ENCODE measurements at places on chromosomes 16 and 17. TPM values are rescaled to one million over a fixed set of nuclear protein-coding genes. Genes with fewer than 3 reads are reported as not detected.

HAP1 gene
- 0.25 TPM for total RNA-seq

CHST5 gene
- 0.06 TPM for total RNA-seq

BCL6B gene
- 0.40 TPM for total RNA-seq

TP53TG3B gene
- total RNA-seq, result not detected

GRCh38 chr17:77280304-77281121 is 139.7 kb downstream of the SEC14L1 start:
- H3K27ac ChIP-seq, result peak overlapping the region; percentile 50
- H3K4me1 ChIP-seq, result peaks cover 15% of the 10 kb centered on the region
- peak overlapping the region; percentile 75 for H3K4me3 ChIP-seq
- H3K36me3 ChIP-seq, result no peaks in the 10 kb centered on the region

DNA sequence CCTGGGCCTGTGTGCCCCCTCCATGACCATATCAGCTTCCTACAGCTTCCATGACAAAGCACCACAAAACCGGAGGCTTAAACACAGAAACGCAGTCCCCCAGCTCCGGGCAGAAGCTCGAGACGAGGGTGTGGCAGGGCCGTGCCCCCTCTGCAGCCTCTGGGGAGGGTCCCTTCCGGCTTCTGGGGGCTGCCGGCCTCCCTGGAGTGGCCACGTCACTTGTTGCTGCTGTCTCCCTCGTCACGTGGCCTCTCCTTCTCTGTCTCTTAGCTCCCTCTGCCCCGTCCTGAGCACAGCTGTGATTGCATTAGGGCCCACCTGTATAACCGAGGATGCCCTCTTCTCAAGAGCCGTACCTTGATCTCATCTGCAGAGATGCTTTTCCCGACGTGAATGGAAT is 64.6 kb downstream of the JPH3 start:
- H3K27me3 ChIP-seq, result no peaks in the 10 kb centered on the region
- no peak for DNase-seq
- H3K4me3 ChIP-seq, result no peak overlapping the region
- no peak overlapping the region for H3K27ac ChIP-seq
- H3K36me3 ChIP-seq, result no peaks in the 10 kb centered on the region

DNA sequence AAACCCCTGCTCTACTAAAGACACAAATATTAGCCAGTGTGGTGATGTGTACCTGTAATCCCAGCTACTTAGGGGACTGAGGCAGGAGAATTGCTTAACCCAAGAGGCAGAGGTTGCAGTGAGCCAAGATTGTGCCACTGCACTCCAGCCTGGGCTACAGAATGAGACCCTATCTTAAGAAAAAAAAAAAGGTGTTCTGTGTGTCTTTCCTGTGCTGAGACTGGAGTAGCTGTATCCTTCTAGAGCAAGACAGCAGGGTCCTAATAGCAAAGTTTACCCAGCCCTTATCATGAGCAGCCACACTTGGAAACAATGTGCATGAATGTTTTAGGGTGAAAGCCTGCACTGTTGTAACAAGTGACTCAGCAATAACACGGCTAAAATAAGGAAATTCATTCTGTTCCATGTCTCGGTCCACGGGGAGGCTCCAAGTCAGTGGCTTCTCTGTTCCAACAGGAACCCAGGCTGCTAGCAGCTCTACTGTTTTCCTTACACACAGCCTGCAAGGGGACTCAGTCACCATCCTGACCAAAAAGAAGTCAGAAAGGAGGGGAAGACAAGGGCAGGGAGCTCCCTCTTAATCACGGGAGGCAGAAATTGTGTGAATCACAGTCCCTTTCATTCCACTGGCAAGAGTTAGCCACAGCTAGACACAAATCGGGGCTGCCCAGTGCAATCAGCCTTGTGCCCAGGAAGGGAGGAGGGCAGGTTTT is 7.1 kb upstream of the SLC5A11 start:
- no peak overlapping the region for H3K27ac ChIP-seq
- H3K36me3 ChIP-seq, result no peaks in the 10 kb centered on the region
- no peaks in the 10 kb centered on the region for H3K27me3 ChIP-seq
- no peaks in the 10 kb centered on the region for H3K4me1 ChIP-seq
- no peak overlapping the region for H3K4me3 ChIP-seq

DNA sequence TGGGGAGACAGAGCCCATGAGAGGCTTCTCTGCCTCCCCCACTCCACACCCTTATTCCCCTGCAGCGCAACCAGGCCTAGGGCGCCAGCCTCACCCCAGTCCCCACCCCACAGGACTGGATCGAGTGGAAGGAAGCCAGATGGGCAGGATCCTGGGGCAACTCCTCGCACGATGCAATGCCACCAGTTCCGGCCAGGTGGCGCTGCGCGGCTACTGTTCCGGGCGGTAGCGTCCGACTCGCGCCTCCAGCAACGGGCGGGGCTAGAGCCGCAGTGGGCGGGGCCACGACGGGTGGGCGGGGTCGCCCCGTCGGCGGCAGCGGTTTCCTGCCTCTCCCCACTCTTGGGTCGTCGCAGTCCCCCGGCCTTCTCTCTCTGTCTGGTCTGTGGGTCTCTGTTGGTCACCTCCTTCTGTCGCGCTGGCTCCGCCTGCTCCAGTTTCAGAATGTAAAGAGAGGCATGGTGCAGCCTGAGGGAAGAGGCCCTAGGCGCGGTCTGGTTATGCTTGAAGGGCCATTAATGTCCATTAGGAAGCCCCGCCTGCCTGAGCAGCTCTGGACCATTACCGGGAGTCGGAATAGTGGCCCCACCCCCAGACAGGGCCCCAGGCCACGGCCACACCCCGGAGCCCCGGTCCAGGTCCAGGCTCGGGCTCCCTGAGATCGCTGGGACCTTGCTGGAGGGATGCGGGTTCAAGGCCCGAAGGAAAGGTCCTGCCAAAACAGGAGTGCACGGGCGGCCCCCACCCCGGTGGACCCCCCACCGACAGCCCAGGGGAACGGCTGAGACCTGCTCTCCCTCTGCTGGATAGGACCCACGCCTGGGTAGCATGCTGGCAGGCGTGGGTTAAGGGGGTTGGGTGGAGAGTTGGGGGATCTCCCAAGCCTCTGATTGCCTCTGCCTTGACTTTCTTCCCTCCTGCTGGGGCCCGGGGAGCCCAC is 3.3 kb upstream of the NHERF2 start:
- H3K27ac ChIP-seq, result peak overlapping the region; percentile 67
- DNase-seq, result peak; percentile 94
- peak overlapping the region; percentile 55 for H3K4me3 ChIP-seq
- no peaks in the 10 kb centered on the region for H3K36me3 ChIP-seq
- peaks cover 28% of the 10 kb centered on the region for H3K4me1 ChIP-seq
- H3K27me3 ChIP-seq, result peaks cover 44% of the 10 kb centered on the region

DNA sequence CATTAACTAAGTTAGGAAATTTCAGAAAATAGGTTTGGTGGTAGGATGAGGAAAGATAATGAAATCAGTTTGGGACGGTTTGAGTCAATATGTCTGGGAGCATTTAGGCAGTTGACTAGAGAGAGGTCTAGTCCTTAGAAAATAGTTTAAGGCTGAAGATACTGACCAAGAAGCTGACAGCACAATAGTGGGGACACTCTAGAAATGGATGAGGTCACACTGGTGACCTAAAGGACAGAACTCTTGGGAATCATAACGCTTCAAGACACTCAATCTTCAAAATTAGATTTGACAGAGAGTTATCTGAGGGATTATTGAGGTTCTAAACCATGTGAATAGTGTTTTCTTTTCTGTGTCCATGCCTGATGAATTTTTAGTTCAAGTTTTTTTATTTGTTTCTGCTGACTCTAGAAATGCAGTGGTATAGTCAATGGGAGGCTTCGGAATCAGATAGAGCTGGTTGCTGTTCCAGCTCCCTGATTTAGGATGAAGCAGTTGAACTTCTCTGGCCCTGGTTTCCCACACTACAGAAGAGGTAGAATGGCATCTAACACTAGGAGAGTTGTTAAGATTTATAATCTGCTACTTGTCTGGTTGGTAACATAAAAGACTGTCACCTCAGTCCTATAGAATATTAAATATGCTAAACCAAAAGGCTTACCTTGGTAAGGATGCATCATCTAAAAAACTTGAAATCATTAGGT is 29.7 kb downstream of the MMD start:
- no peaks in the 10 kb centered on the region for H3K27me3 ChIP-seq
- H3K4me3 ChIP-seq, result no peak overlapping the region
- H3K27ac ChIP-seq, result no peak overlapping the region
- H3K36me3 ChIP-seq, result peaks cover 25% of the 10 kb centered on the region
- no peaks in the 10 kb centered on the region for H3K4me1 ChIP-seq
- DNase-seq, result no peak

DNA sequence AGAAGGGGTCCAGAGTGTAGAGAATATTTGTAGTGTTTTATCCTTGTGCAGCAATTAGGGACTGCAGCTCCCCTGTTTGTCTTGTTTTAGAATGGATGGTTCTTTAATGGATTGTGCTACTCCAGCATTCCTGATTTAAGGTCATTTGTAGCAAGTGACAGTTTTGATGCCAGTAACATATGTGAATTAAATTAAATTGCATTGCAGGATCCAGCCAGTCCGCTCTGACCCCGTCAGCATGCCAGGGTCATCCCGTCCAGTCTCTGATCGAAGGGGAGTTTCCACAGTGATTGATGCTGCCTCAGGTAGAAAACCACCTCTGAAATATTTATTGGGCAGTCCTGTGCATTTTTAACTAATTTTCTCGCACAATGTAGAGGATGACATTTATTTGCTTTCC is 315.4 kb upstream of the TBX2 start:
- DNase-seq, result no peak
- H3K4me1 ChIP-seq, result no peaks in the 10 kb centered on the region
- no peak overlapping the region for H3K27ac ChIP-seq
- no peak overlapping the region for H3K4me3 ChIP-seq
- H3K27me3 ChIP-seq, result no peaks in the 10 kb centered on the region

GRCh38 chr17:7551396-7551795 is 2.5 kb downstream of the TNFSF12 start:
- H3K27ac ChIP-seq, result peak overlapping the region; percentile 85
- no peaks in the 10 kb centered on the region for H3K27me3 ChIP-seq
- DNase-seq, result no peak
- peaks cover 48% of the 10 kb centered on the region for H3K36me3 ChIP-seq
- peak overlapping the region; percentile 84 for H3K4me3 ChIP-seq
- peaks cover 67% of the 10 kb centered on the region for H3K4me1 ChIP-seq

GRCh38 chr16:61842666-61843065 is 193.6 kb downstream of the CDH8 start:
- DNase-seq, result no peak
- H3K27me3 ChIP-seq, result no peaks in the 10 kb centered on the region
- H3K4me3 ChIP-seq, result no peak overlapping the region
- no peaks in the 10 kb centered on the region for H3K36me3 ChIP-seq
- H3K27ac ChIP-seq, result no peak overlapping the region

GRCh38 chr17:7408252-7408727 is 645 bp downstream of the NLGN2 start:
- H3K36me3 ChIP-seq, result no peaks in the 10 kb centered on the region
- no peak for DNase-seq
- no peak overlapping the region for H3K4me3 ChIP-seq
- no peak overlapping the region for H3K27ac ChIP-seq
- peaks cover 12% of the 10 kb centered on the region for H3K27me3 ChIP-seq

DNA sequence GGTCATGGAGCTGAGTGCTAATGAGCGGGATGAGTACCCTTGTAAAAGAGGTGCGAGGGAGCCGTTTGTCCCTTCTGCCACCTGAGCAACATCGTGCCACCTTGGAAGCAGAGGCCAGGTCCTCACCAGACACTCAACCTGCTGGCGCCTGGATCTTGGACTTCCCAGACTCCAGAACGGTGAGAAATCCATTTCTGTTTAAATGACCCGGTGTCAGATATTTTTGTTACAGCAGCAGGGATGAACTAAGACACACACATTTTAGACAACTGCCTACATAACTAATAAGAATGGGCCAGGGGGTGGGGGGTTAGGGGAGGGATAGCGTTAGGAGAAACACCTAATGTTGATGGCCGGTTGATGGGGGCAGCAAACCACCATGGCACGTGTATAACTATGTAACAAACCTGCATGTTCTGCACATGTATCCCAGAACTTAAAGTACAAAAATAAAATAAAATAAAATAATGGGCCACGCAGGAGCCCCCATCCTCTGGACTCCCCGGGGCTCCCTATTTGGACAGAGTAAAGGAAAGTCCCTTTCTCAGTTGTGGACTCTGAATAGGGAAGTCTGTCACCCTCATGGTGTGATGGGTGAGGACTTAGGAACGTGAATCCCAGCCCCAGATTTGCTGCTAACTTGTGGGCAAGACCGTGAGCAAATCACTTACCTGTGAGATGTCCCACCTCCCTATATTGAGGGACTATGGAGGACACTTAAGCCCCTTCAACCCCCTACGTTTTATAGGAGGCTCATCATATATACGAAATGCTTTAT is 60.6 kb upstream of the DNAH17 start:
- H3K27me3 ChIP-seq, result no peaks in the 10 kb centered on the region
- DNase-seq, result no peak
- H3K36me3 ChIP-seq, result no peaks in the 10 kb centered on the region
- no peak overlapping the region for H3K4me3 ChIP-seq

GRCh38 chr17:52157603-52158449 is 688 bp downstream of the CA10 start:
- H3K4me1 ChIP-seq, result peaks cover 5% of the 10 kb centered on the region
- no peaks in the 10 kb centered on the region for H3K36me3 ChIP-seq
- H3K27me3 ChIP-seq, result peaks cover 43% of the 10 kb centered on the region
- no peak overlapping the region for H3K27ac ChIP-seq
- no peak for DNase-seq

DNA sequence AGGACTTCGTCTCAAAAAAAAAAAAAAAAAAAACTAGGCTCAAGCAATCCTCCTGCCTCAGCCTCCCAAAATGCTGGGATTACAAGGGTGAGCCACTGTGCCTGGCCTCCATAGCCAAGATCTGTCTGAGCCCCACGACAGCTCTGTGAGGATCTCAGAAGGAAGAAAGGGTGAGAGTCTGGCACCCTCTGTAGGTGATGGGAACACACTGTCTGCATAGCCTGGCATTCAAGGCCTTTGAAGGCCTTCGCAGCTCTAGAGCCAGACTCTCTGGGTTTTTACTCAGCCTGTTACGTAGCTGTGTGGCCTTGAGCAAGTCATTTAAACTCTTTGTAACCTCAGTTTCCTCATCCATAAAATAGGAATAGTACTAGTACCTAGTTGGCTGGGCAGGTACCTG is 6.3 kb upstream of the XPO6 start:
- no peak overlapping the region for H3K4me3 ChIP-seq
- H3K4me1 ChIP-seq, result peaks cover 6% of the 10 kb centered on the region
- H3K36me3 ChIP-seq, result no peaks in the 10 kb centered on the region
- no peaks in the 10 kb centered on the region for H3K27me3 ChIP-seq
- peak; percentile 78 for DNase-seq

GRCh38 chr16:2157480-2158261 is 2.1 kb downstream of the TRAF7 start:
- H3K27me3 ChIP-seq, result no peaks in the 10 kb centered on the region
- H3K27ac ChIP-seq, result no peak overlapping the region
- DNase-seq, result no peak
- H3K4me1 ChIP-seq, result peaks cover 34% of the 10 kb centered on the region

DNA sequence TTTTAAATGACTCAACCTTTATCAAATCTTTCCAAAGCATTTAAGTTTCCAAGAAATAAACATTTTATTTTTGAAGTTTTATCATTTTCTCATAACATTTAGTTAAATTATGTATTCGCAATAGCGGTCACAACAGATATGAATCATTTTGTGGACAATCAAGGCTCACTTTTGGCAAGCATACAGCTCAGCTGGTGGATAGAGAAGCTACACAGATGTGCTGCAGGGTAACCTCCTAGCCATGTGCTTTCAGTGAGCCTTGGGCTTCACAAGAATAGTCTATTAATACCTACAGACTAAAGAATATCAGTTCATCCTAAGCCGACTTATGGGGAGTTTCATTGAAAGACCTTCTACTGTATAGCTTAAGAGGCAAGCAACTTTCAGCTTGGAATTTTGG is 144.8 kb downstream of the MRTFB start:
- no peak overlapping the region for H3K4me3 ChIP-seq
- no peak overlapping the region for H3K27ac ChIP-seq
- peaks cover 11% of the 10 kb centered on the region for H3K36me3 ChIP-seq
- no peaks in the 10 kb centered on the region for H3K27me3 ChIP-seq
- no peaks in the 10 kb centered on the region for H3K4me1 ChIP-seq

All from activated CD4-positive, alpha-beta T cell treated with anti-CD3 and anti-CD28 coated beads, Interleukin-2, amount 10 ng/mL, durations not matched to agents 7 days and 5 days (primary cell).